ENCODE measurements at places on chromosomes 12 and 14.

DNA sequence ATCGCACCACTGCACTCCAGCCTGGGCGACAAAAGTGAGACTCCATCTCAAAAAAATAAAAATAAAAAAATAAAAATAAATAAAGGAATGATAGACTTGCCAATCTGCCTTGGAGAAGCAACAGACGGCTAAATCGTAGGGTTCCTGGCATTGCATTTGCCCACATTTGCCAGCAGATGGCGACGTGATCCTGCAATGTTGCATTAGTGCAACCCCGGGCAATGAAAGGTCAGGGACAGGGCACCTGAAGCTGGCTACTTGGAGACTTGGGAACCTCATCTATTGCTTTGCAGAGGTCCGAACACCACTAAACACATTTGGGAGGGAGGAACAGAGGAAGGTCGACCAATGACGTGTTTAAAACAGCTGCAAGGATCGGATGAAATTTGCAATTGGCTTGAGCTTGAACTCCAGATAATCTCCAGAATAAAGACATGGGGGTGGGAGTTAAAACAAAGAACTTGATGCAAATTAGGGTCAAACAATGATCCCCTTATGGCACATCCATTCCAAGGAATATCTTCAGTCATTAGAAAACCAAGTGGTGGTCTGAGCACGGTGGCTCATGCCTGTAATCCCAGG lies 34.6 kb downstream of the SPRING1 start:
- DNase-seq, result peak; percentile 42

- no peak for DNase-seq
Measured at GRCh38 chr12:113231235-113232088, 10.2 kb downstream of the TPCN1 start.

GRCh38 chr14:73245480-73246325 lies 8.4 kb downstream of the PAPLN start:
- peak; percentile 65 for DNase-seq

- DNase-seq, result no peak
Measured at GRCh38 chr14:68094158-68094557, 274.6 kb downstream of the RAD51B start.

DNA sequence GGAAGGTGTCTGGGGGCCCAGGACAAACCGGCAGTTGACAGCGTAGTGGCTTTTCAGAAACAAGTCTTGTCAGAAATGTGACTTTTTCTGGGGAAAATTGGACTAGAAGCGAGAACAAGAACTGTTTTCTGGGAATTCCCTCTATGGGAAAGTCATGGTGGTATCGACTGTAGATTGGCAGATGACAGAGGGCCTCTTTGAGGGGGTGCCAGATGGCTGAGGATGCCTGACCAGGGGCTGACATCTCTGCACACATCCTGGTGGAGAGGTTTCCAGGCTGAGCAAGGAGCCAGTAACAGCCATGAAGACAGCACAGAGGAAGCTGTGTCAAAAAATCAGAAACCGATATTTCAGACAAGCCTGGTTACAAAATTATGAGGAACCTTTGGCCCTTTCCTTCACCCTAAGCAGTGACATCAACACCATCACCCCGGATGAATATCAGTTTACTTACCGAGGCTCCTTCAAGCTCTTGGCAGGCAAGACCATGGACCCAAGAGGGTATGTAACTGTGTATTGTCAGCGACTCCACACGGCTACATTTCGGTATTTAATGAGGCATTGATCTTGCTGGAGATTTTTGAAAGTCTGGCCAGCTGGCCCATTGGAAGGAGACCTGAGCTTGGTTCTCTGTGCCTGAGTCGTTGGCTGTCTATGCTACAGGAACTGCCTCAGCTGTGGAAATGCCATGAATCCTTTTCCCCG lies 1525.3 kb upstream of the TMEM132C start:
- no peak for DNase-seq

Data from activated B cell treated with CpG ODN at 0.5 μM for 24 hours (primary cell).